ENCODE measurements at places on chromosomes 13 and 19. TPM values are rescaled to one million over a fixed set of nuclear protein-coding genes. Genes with fewer than 3 reads are reported as not detected.

GRCh38 chr13:109592770-109593169 is 193.6 kb downstream of the IRS2 start:
- no peak for DNase-seq

DNA sequence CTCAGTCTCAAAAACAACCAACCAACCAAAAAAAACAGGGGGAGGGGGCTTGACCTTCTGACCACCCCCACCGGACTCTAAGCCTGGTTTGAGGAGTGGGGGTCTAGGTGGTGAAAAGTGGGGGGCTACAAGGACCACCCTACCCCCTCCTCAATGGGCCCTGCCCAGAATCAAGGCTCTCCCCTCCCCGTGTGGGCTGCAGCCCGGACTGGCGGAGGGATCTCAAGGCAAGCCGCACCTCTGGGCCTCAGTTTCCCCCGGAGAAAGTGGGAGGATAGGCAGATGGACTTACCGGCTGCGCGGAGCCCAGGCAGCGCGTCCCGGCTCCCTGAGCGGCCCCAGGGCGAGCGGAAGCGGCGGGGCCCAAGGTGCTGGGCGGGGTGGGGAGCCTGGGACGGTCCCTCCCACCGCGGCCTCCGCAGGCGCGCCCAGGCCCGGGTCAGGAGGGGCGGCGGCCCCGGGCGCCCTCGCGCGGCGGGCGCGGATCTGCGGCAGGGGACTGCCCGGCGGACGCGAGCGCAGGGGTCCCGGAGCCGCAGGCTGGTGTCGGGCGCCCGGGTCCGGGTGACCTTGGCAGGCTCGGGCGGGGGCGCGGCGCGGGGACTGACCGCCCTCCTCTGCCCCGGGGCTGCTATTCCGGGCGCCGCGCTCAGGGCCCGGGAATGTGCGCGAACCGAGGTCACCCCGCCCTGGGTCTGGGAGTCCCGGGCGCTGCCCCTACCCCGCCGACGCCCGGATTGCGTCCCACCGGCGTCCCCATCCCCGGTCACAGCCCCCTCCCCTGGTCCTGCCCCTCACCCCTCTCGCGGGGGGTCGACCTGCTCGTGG is at the start of gene ADAMTSL5:
Gene ADAMTSL5, minus strand, starts transcription at position 349 of the 828 bp plus-strand sequence. CDS start 2,076 bp downstream, outside the sequence.
- peak; percentile 28 for DNase-seq

- DNase-seq = no peak
Observed at GRCh38 chr13:87656306-87656705, 14.9 kb upstream of the SLITRK5 start.

GRCh38 chr19:41843371-41843770 is 1.1 kb downstream of the LYPD4 start:
- DNase-seq = no peak

DNA sequence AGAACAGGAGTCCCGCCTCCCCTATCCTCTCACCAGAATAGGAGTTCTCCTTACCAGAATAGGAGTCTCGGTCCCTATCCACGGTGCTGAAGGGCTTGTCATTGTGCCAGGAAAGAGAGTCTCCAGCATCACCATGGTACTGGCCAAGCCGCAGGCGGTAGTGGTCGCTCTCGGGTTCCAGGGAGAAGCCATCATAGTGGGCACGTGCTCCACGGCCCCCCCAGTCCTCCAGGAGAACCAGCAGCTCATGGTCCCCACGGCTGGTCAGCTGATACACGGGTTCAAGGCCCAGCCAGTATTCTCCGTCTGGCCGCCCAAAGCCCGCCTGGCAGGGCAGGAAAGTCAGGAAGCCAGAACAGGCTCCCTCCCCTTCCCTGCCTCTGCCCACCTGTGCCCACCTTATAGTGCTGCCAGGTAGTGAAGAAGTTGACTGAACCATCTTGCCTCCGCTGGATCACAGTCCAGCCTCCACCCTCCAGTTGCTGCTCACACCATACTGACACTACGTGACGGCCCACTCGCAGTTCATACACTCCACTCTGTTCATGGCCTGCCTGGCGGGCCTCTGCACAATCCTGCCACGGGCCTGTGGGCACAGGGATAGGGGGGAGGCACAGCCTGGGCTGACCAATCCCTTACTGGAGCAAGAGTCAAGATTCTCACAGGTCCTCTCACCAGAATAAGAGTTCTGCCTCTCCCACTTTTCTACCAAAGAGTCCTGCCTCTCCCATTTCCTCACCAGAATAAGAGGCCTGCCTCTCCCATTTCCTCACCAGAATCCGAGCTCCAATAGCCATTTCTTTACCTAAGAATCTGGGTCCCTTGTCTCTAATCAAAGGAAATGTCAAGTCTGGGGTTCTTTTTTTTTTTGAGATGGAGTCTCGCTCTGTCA is 7.4 kb downstream of the SHFL start:
- no peak for DNase-seq

- no peak for DNase-seq
Observed at GRCh38 chr19:43908659-43909058, 26.4 kb downstream of the ZNF45 start.

- DNase-seq = no peak
Observed at GRCh38 chr19:48859711-48860572, 8.5 kb downstream of the PLEKHA4 start.

DNA sequence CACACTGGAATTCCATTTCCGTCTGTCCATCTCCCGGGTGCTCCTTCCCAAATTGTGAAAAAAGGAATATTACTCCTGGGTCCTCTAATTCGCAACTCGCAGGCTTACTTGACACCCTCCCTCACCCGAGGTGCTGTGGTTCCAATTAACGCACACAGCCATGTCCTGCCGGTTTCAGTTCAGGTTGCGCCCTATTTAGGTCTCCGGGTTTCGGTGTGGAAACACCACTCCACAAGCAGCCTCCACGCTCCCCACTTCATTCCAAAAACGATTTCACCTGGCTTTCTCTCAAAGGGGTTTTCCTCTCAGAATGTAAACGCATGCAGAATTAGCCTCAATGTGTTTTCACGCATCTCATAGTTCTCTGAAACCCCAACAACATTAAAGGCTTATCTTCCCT is 37.9 kb downstream of the NAXD start:
- no peak for DNase-seq

DNA sequence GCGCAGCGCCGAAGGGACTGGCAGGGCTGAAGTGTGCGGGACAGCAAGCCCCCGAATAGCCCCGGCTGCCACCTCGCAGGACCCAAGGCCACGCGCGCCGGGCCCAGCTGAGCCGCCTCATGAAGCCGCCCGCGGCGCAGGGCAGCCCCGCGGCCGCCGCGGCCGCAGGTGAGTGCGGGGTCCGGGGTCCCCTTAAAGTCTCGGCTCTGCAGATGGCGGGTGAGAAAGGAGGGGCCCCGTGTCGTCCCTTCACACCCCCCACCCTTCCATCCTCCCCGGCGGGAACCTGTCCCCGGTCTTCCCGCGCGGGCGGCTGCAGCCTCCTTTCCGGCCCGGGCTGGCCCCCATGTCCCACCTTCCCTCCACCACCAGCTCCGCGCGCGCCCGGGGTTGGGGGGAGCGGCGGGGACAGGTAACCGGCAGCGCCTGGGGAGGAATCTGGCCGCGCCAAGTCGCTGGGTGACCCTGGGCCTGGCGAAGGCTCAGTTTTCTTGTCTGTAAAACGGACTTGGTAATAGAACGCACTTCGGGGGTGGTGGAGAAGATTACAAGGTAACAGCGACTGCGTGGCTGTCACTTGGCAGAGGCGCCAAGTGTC is 338 bp downstream of the RGCC start:
- DNase-seq = no peak

DNA sequence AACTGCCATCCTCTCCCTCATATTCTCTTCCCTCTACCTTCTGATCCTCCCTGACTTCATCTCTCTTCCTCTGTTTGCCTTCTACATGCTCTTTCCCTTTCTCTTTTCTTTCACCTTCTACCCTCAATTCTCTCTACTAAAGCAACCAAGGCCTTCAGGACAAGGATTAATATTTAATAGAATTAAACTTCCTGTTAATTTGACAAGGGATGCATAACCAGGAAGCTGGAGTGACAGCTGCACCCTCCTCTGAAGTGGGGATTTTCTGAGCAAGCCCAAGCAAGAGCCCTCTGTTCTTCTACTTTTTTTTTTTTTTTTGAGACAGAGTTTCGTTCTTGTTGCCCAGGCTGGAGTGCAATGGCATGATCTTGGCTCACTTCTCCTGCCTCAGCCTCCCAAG is 63.4 kb upstream of the MED4 start:
- DNase-seq = no peak

- no peak for DNase-seq
Observed at GRCh38 chr13:109301726-109302125, 484.7 kb downstream of the IRS2 start.

DNA sequence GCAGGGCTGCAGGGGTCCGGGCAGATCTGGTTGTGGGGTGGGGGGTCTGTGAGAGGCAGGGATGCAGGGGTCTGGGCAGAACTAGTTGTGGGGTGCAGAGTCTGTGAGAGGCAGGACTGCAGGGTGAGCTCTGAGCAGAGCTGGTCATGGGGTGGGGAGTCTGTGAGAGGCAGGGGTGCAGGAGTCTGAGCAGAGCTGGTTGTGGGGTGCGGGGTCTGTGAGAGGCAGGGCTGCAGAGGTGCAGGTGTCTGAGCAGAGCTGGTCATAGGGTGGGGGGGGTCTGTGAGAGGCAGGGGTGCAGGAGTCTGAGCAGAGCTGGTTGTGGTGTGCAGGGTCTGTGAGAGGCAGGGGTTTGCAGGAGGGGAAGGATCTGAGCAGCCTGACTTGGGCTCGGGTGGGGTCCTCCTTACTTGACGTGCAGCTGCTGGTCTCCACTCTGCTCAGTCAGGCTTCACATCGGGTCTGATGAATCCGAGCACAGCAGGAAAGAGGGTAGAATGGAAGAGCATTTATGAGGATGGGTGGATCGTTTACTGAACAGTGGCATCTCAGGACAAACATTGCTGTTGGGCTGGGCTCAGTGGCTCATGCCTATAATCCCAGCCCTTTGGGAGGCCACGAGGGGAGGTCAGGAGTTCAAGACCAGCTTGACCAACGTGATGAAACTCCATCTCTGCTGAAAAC is 31.2 kb downstream of the IGFL2 start:
- DNase-seq = no peak

DNA sequence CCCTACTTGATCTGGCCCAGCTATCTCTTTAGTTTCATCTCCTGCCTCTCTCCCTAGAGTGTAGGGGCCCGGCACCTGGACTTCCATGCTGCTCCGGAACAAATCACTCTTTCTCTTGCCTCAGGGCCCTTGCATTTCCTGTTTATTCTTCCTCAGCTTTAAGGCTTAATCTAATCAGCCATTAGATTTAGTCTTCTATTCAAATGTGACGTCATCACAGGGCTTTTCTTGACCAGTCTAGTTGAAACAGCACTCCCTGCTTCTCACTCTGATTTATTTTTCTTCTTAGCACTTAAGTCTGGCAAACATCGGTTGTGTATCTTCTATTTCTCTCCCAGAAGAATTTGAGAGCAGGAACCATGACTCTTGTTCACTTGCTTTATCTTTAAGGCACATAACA is 564.1 kb downstream of the EFNB2 start:
- DNase-seq = no peak

DNA sequence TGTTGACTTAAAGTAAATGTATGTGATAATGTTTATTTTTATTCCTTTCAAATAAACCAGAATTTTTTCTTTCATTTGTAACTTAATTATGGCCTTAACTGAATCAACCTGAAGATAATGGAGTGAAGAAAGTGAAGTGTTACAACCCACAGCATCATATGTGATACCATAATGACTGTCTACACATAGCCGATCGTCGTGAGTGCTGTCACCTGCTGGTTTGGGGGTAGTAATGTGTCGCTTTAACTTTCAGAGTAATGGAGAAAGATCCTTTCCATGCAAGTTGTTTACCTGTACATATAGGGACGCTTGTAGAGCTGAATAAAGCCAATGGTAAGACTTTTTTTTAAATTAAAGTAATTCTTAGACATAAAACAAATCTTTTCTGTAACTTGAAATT is 9.9 kb downstream of the CDC16 start:
- DNase-seq = no peak

- no peak for DNase-seq
Observed at GRCh38 chr19:33646306-33646705, 24.6 kb downstream of the CHST8 start.

DNA sequence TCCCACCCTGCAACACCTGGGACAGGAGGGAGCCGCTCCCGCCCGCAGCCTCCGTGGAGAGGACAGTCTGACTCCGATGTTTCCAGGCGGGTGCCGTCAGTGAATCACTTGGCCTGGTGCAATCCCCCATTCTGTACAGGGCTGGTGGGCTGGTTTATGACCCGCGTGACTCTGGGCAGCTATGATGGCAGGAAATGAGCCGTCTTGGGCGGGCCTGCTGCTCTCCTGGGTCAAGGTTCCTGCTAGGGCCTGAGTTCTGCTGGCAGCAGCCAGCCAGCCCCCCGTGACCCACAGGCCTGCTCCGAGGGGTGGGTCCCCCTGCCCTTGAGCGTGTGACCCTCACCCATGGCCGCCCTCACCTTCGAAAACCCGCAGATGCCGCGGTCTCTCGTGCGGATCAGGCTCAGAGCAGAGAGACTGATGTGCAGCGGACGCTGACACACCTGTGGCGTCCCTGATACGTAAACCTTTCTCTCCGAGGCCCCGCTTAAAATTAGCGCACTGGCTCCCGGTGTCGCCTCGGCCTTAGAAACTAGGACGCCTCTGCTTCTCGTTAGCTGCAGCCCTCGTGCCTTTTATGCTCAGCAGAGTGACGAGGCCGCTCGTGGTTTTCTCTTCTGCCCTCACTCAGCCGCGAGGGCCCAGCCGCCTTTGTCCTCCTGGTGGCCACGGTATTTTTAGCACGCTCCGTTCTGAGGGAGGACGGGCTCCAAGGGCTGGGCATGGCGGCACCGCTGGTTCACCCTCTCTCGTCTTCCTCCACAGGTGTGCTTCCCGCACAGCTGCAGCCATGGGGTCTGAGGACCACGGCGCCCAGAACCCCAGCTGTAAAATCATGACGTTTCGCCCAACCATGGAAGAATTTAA is 63.4 kb downstream of the KDM4B start:
- DNase-seq = no peak

GRCh38 chr13:51331354-51331861 is 8.1 kb upstream of the SERPINE3 start:
- DNase-seq = no peak

DNA sequence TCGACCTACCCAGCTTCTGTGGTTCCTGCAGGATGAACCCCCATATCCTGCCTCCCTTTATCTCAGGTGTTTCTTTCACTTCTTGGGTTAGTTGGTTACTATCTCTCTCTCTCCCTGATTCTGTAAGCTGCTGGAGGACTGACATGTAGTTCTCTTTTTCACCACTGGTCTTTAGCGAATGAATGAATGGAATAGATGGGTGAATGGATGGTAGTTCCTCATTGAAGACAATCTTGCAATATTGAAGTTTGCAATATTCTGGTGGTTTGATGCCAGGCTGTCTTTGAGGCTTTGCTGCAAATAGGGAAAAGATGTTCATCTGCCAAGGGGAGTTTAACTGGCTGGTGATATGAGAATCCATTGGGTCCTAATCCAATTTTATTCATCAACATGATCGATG is 120.2 kb downstream of the UBL3 start:
- DNase-seq = no peak

The S1PR5 gene
- 0.56 TPM for total RNA-seq

The ZNF845 gene
- total RNA-seq = 13.1 TPM

The ZNF792 gene
- total RNA-seq = 3.9 TPM

The NCAN gene
- total RNA-seq = not detected

The C19orf33 gene
- 1.4 TPM for total RNA-seq

The ZNF382 gene
- 1.9 TPM for total RNA-seq

The PEAK3 gene
- under 0.01 TPM for total RNA-seq

The ERFL gene
- total RNA-seq = not detected

The CEACAM4 gene
- not detected for total RNA-seq

The USHBP1 gene
- total RNA-seq = not detected
